ENCODE measurements at places on chromosomes 2 and 18.

- DNase-seq: no peak
Measured at GRCh38 chr18:58263055-58263957, 219.3 kb downstream of the NEDD4L start.

- DNase-seq: no peak
Measured at GRCh38 chr2:43513216-43513615, 82.6 kb downstream of the THADA start.

- no peak for DNase-seq
Measured at GRCh38 chr2:119197126-119197405, 26.6 kb upstream of the STEAP3 start.

- DNase-seq: no peak
Measured at GRCh38 chr2:45466053-45466452, 145.0 kb downstream of the SRBD1 start.

- peak; percentile 8 for DNase-seq
Measured at GRCh38 chr2:182784777-182785176, 68.7 kb downstream of the DNAJC10 start.

- DNase-seq: no peak
Measured at GRCh38 chr2:137056704-137057103, 291.4 kb downstream of the THSD7B start.

DNA sequence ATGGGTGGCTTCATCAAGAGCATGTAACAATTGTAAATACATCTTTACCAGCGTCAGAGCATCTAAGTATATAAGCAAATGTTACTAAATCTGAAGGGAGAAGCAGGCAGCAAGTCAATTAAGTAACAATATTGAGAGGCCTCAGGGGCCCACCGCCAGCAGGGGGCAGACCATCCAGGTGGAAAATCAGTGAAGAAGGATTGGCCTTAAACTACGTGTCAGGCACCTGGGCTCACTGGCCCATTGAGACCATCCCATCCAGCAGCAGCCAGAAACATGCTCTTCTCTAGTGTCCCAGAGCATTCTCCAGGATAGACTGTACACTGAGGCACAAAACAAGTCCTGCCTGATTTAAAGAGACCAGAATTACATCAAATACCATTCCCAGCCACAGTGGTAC is 96.2 kb upstream of the SNTG2 start:
- DNase-seq: no peak
